ENCODE measurements at places on chromosomes 7 and 10.

GRCh38 chr10:74293686-74294371, 142.8 kb downstream of the ADK start:
- no peak for DNase-seq

- no peak for DNase-seq
These were observed 169.3 kb upstream of the AKR1E2 start for GRCh38 chr10:4656576-4657194.

- no peak for DNase-seq
These were observed 4.3 kb upstream of the SMKR1 start for GRCh38 chr7:129498021-129498420.

DNA sequence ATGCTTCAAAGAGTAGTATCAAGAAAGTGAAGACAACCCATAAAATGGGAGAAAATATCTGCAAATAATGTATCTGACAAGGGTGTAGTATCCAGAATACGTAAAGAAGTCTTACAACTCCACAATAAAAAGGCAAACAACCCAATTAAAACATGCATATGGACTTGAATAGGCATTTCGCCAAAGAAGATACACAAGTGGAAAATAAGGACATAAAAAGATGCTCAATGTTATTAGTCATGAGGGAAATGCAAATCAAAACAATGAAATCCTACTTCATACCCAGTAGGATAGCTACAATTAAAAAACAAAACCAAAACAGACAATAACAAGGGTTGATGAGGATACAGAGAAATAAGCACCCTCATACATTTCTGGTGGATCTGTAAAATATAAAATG, 79.2 kb downstream of the NUDCD3 start:
- DNase-seq = no peak

GRCh38 chr10:6702030-6702429, 122.0 kb upstream of the PRKCQ start:
- no peak for DNase-seq

- DNase-seq = no peak
These were observed 311.9 kb downstream of the TCERG1L start for GRCh38 chr10:130999376-131000202.

- no peak for DNase-seq
These were observed at the start of gene LOXL4 for GRCh38 chr10:98267894-98268693. Gene LOXL4, minus strand, starts transcription at chr10:98268194. Its CDS starts 5,175 bp downstream, at chr10:98263019.

DNA sequence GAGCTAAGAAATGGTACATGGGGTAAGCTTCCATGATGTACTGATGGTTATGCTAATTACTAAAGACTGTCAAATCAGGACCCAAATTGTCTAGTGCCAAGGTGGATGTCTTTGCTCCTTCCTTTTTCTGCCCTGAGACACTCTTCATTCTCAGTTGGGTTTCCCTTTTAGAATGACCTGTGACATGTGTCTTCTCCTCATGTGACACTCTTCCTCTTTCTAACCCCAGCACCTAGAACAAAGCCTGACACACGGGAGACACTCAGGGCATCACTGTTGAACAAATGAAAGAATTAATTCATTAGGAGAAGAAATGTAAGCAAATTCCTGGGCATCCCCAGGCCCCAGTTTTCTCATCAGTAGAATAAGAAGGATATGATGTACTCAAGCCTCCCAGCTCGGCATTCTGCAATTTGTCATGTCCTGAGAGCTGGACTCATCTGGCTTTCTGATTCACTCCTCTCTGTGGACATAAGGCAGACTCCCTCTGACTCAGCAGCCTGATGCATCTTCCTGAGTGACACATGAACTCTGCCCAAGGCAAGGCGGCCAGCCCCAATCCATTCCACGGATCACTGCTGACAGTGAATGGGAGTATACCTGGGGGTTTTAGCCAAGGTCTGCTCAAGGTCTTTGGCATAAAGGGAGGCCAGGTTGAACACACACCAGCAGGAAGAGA, 473.8 kb downstream of the KCNMA1 start:
- DNase-seq = no peak

- DNase-seq = no peak
These were observed 72.6 kb downstream of the FOXL3 start for GRCh38 chr7:362402-363096.

GRCh38 chr10:108014145-108014901, 849.8 kb upstream of the SORCS1 start:
- DNase-seq = no peak

- DNase-seq = no peak
These were observed 47.0 kb downstream of the KIAA1217 start for GRCh38 chr10:24255881-24256311.

- no peak for DNase-seq
These were observed 4.6 kb downstream of the VWA2 start for GRCh38 chr10:114243661-114244060.

DNA sequence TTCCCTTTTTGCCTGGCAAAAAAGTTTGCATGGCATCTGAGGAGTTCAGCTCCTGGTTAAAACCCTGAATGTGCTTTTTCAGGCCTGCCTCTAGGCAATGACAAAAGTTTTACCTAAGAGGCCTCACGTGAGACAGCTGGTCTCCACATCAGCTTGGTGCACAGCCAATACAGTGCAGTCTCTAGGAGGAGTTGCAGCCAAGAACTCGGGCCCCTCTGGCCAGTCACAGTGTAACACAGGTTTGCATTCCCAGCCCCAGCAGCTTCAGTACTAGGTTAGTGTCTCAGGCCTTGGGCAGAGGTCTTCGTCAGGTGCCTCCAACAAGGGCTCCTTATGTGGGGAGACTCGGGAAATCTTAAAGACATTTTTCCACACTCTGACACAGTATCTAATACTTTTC, 771.7 kb downstream of the SORCS1 start:
- no peak for DNase-seq

DNA sequence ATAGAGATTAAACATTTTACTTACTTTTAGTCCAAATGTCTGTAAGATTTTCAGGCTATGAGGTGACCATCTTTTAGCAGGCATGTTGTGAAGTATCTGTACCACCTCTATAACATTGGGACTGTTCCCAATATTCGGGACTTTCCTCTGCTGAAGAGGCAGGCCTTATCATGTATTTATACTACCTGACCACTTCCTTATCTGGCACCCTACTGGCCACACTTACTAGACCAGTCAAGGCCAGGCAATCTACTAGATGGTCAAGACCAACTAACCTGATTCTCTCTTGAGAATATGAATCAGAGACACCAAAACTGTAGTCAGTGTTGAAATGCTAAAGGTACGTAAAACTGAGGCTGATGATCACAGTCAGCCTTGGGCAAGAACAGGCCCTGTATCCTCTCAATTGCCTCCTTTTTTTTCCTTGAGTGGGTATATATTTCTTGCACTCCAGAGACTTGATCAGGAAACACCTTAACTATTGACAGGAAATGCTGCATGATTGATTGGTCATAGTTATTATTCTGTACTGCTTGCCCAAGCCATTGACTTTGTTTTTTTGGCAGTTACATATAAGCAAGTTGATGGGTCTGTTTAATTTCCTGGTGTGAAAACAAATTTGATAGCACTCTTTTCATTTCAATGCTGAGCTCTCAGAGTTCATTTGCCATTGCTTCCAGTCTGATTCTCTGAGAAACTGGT, 5.2 kb upstream of the PRKAR2B start:
- no peak for DNase-seq

GRCh38 chr10:58267713-58268453, at the start of gene IPMK:
Gene IPMK, minus strand, starts transcription at chr10:58267894. Its CDS starts 283 bp downstream, at chr10:58267611.
- DNase-seq = peak; percentile 89

GRCh38 chr10:98088186-98088971, 46.1 kb upstream of the R3HCC1L start:
- DNase-seq = no peak

- no peak for DNase-seq
These were observed 360.4 kb downstream of the EXOC4 start for GRCh38 chr7:133613250-133613790.

DNA sequence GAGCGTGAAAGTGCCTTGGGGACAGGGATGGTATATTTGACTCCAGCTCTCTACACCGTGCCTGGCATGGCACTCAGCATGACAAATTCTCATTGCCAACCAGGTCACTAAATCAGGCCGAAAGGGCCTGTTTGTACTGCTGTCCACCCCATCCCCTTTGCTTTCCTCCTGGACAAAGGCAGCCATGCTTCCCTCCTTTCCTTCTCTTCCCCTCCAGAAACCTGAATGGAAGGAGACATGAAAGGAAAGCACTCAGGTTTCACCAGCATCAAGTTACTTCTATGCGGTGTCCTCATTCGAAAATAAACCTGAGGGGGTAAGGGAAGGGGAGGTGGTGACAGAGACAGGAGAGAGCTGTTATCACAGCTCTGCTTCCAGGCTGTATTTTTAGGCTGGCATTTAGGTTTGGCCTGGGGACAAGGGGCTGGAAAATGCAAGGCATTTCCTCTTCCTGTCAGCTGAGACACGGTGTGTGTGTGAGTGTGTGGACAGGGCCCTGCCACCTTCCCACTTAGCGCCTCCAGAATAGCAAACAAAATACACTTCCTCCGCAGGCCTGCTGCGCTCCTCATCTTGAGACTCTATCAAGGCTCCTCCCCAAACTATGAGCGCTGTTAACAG, 79.9 kb upstream of the COL13A1 start:
- DNase-seq = no peak

DNA sequence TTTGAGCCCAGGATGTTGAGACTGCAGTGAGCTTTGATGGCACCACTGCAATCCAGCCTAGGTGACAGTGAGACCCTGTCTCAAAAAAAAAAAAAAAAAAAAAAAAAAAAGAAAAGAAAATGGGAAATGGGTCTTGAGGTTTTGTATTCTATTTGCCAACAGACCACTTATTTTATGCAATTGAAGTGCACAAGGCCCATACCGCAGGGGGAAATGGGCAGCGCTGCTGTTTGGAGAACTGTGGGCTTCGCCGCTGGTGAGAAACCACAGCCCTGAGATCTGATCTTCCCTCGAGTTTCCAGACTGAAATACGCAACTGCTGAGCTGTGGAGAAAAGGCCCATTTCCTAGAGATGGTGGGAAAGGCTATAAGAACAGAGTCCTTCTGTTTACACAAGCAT, 512.0 kb downstream of the TCERG1L start:
- DNase-seq = no peak

GRCh38 chr10:78937393-78937792, 131.4 kb upstream of the ZMIZ1 start:
- no peak for DNase-seq

GRCh38 chr7:101553018-101553770, 75.9 kb downstream of the MYL10 start:
- DNase-seq = no peak

- no peak for DNase-seq
These were observed 21.9 kb upstream of the ECHDC3 start for GRCh38 chr10:11720260-11720741.

DNA sequence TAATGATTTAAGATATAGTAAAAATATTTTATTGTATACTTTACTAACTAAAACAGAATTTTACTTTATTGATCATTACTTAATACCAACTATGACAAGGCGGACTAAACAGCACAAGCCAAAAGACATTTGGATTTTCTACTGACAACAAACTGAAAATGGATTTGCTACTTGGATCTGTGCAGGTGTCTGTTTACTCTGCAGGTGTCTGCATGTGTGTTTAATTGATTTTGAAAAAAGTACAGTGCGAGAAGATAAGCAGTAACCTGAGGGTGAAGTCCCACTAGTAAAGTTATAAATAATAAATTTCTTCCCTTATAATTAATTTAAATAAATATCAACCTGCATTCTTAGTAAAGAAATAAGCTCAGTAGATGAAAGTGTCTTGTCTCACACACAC, 696.8 kb upstream of the MBL2 start:
- no peak for DNase-seq

DNA sequence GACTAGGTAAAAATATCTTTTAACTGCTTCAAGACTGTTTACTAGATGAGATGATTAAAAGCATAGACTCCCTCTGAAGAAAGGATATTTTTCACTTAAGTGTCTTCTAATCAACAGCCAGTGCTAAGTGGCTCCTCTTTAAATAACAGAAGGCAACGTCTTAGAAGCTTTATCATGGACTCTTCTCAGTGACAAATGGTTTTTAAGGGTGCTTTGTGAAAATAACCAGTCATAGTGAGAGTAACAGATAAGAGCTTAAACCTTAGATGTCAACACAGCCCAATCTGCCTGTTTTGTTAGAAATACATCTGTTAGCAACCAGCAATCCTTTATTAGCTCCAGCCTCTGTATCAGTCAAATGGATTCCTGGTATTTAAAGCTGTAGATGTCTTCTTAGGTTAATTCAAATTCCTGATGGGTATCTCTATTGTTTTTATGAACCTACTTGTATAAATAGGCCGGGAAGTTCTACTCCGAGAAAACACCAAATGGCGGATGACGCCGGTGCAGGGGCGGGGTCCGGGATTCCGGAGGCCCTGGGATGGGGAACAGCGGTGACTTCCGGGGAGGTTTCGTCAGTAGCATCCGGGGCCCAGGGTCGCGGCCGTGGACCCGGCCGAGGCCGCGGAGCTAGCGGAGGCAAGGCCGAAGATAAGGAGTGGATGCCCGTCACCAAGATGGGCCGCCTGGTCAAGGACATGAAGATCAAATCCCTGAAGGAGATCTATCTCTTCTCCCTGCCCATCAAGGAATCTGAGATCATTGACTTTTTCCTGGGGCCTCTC, 285.4 kb downstream of the GPR37 start:
- no peak for DNase-seq

GRCh38 chr10:30056767-30057355, 2.5 kb downstream of the JCAD start:
- no peak for DNase-seq
